ENCODE measurements at places on chromosomes 7 and 10.

GRCh38 chr7:6015917-6016652 is 7.0 kb downstream of the AIMP2 start:
- no peak for DNase-seq

DNA sequence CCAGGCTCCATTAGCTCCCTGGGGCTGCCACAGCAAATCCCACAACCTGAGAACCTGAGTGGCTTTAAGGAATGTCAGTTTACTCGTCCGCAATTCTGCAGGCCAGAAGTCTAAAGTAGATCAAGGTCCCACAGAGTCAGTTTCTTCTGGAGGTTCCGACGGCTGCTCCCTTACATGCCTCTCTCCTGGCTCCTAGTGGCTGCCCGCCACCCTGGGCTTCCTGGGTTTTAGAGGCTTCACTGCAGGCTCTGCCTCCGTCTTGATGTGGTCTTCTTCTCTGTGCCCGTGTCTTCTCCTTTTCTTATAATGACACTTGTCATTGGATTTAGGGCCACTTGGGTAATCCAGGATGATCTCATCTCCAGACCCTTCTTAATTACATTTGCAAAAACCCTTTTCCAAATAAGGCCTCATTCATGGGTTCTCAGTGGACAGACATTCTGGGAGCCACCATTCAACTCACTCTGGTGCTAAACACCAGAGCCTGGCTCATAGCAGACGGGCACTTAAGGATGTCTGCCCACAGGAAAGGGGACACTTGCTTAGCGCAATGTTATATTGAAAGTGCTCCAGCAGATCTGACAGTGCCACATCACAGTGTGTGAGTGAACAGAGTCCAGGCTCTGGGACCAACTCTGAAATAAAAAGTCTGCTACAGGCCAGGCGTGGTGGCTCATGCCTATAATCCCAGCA is 77.6 kb downstream of the VWC2 start:
- DNase-seq = no peak

DNA sequence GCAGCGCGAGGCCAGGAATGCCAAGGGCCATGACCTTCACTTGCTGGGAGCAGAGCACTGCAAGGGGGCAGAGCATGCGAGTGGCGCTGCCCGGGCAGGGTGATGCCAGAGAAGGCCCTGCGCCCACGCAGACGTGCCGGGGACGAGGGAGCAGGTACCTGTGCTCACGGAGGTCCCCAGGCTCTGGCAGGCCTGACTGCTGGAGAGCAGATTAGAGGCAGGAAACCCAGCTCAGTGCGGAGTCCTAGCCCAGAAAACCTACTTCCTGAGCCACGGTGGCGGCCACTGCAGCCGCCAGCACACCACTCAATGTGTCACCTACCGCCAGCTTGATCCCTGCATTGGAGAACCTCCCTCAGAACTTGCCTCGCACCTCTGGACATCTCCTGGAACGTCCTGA is 148.4 kb downstream of the MAD1L1 start:
- no peak for DNase-seq

DNA sequence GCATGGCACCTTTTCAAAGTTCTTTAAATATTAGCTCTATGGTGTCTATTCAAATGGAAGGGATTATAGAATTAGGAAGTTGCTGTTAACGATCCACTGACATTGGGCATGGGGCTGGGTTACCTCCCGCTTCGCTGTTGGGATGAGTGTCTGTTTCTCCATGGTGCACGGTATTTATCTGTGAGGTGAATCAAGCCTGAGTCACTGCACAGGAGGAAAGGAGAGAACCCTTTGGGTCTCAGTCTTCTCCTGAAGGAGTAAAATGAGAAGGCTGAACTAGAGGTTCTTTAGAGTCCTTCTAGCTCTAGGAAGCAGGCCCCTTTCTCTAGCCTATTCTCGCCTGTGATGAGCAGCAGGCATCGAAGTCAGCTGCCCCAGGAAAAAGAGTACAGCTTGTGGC is 7.3 kb downstream of the JCAD start:
- no peak for DNase-seq

GRCh38 chr10:130339911-130340310 is 203.7 kb downstream of the GLRX3 start:
- DNase-seq = no peak

Data from activated T-cell treated with anti-CD3 and anti-CD28 coated beads for 1 hour (primary cell).